Stimulated activated CD8-positive, alpha-beta memory T cell treated with anti-CD3 and anti-CD28 coated beads, Interleukin-12 subunit alpha, Interleukin-12 subunit beta, amount 100 ng/mL, for 1 hour (primary cell): ENCODE measurements at places on chromosomes 16 and 17.

DNA sequence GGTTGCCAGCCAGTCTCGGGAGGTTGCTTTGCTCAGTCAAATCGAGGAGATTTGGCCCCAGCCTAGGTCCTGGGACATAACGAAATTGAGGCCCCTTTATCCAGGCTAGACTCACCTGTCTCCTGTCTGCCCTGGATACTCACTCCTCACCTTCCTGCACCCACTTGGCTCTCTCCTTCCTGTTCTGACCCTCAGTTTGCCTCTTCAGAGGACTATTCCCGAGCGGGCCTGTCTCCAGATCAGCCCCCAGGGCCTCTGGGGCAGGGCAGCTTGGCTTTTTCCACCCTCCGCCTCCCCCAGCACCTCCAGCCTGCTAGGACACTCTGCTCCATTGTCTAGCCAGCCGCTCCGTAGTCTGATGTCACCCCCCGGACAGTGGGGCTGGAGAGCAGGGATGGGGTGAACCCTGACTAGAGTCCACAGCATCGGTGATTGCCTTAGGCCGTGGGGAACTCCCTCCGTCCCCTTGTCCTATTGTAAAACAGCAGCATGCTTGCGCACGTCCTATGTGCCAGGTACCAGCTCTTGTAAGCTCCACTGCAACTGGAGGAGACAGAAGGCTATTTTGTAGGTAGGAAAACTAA, 8.8 kb downstream of the WFIKKN2 start:
- DNase-seq, result no peak

GRCh38 chr17:10042589-10043244, 137.6 kb upstream of the RCVRN start:
- no peak for DNase-seq

- no peak for DNase-seq
Measured at GRCh38 chr16:85042606-85043005, 15.0 kb downstream of the KIAA0513 start.

- DNase-seq, result peak; percentile 33
Measured at GRCh38 chr17:31842195-31843069, 16.6 kb downstream of the COPRS start.

DNA sequence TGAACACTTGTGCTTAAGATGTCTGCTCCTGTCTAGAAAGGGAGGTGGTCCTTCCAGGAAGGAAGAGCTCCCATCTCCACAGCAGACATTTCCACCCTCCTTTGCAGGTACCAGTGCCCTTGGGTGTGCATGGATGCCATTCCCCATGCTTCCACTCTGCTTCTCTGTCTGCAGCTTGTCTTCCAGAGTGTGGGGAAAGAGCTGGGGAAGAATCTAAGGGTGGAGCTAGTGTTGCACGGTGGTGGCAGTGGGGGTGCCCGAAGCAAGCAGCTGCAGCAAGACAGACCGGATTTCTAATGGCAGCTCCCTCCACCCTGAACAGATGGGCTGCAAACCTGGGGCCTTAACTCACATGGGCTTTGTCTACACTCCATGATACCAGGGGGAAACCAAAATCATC, 22.6 kb upstream of the HOXB13 start:
- no peak for DNase-seq

DNA sequence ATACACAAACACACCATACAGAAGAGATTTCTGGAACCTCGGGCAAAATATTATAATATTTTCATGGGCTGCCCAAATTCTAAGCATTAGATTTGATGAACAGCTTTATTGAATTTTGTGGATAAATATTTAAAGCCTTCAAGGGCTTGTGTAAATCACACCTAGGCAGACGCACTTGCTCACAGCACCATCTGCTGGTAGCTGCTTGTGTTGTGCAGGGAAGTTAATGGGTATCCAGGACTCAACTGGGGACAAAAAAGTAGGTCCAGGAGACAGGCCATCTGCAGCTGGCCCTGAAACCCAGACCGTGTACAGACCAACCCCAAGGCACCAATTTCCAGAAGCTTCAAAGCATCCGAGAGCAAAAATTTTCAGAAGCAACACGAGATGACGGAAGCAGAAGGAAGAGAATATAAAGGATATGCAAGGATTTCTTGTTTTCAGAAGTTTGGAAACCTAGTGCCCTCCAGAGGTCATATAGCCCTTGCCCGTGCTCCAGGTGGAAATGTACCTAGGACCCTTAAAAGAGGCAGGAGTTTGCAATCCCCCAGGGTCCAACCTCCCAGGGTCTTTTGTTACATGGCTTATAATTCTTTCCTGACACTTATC, 140.0 kb downstream of the CHD9NB start:
- DNase-seq, result no peak

DNA sequence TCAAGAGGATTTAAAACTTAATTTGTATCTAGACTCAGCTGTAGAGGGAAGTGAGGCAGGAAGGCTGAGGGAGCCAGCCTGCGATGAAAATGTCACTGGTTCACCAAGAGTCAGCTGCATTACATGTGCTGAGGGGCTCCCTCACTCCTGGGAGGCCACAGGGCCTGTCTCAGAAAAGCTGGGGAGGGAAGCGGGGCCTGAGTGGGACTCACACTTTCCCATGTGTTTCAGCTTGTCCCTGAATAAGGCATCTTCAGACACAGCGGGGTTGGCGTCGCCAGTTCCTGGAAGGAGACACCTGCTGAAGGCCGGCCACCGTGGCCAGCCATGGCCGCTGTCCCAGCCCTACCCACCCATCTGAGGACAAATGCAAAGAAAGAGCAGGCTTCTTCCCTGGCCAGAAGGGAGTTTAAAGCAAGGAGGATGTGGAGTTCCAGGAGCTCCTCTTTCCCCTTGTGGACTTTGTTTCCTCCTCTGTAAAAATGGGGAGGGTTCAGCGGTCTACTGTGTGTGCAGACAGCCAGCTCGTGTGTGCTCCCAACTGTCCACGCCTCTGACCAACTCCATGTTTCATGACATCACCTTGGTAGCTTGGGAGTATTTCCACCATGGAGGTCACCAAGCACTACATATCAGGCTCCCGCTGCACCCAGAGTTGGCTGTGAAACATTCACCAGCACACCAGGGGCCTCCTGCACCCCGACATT, 19.2 kb upstream of the MRPS23 start:
- no peak for DNase-seq

GRCh38 chr17:41190328-41190727, 641 bp downstream of the KRTAP9-1 start:
- DNase-seq, result no peak

GRCh38 chr17:48497103-48497502, 33.7 kb downstream of the HOXB1 start:
- DNase-seq, result no peak

DNA sequence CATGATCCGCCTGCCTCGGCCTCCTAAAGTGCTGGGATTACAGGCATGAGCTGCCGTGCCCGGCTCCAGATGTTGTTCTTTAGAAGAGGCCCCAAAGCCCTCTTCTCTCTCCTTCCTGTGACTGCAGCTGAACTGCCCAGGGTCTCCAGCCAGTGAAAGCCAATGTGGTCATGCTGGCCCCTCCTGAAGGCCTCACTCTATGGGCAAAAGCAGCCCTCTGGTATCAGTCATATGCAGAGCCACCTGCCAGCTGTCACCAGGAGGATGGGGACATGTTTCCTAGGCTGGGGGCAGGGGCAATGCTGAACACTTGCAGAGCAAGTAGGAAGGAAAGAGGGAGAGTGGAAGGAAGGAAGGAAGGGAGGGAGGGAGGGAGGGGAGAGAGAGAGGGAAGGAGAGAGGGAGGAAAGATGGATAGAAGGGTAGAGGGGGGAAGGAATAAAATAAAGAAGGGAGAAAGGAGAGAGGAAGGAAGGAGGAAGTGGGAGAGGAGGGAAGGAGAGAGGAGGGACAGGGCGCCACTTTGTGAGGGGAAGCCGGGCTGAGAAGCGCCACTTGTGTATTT, 36.0 kb downstream of the SOCS3 start:
- DNase-seq, result no peak

- no peak for DNase-seq
Measured at GRCh38 chr17:44749076-44749979, 9.5 kb upstream of the ADAM11 start.

GRCh38 chr17:74512036-74512435, 19.2 kb downstream of the CD300LB start:
- DNase-seq, result no peak

- DNase-seq, result no peak
Measured at GRCh38 chr17:11627301-11627940, 29.2 kb downstream of the DNAH9 start.

GRCh38 chr16:81567987-81568748, 123.6 kb downstream of the CMIP start:
- DNase-seq, result no peak

- DNase-seq, result no peak
Measured at GRCh38 chr16:53980675-53981074, 276.7 kb downstream of the FTO start.

DNA sequence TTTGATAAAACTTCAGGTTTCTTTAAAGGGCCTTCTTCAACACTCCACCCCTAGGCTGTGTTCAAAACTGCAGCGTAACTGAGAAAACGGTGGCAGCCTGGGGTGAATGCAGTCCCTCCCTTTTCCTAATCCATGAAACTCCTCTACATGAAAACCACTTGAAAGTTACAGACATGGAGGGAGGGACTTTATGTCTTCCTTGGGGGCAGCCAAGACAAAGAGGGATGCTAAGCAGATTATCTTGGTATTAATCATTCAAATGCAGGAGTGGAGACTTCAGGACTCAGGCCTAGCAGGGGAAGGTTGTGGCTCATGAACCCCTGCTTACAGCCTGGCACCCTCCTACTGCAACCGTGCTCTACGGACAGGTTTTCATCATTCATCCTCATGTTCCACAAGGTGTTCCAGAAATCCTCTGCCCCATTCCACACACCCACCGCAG, 46.8 kb downstream of the RNF112 start:
- no peak for DNase-seq

GRCh38 chr16:79554912-79555311, 45.6 kb downstream of the MAF start:
- no peak for DNase-seq

DNA sequence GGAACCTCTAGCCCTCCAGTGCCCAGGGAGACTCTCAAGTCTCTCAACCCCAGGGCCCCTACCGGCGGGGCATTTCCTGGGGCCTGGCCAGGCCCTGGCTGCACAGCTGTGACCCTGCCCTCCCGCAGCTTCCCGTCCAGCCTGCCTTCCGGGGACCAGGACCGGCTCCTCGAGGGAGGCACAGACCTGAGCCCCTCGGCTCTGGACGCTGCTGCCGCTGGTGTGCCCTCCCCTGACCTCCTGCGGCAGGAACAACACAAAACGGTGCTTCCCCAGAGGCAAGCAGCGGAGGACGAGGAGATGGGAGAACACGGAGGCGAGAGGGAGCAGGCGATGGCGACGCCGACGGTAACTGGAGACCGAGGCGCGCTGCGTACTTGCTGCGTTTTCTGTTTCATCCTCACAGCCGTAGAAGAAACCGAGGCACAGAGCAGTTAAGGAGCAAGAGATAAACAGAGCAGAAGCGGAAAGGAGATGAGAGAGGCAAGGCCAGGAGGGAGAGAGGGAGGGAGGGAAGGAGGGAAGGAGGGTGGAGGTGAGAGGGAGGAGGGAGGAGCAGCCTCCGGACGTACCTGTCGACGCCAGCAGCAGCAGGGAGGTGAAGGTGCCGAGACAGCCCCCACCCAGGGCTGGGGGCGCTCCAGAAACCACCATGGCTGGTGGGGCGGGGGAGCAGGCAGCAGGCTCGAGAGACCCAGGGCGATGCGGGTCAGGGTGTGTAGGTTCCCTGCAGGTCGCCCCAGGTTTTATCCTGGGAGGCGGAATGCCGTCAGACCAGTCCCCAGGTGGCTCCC, at the start of gene PRSS22:
Gene PRSS22, minus strand, starts transcription at position 720 of the 794 bp plus-strand sequence. Its CDS starts 66 bp downstream, at position 654.
- no peak for DNase-seq
